ENCODE measurements at places on chromosomes 11 and 22.

- DNase-seq: no peak
Measured at GRCh38 chr11:83727251-83727650, 441.1 kb upstream of the CCDC90B start.

DNA sequence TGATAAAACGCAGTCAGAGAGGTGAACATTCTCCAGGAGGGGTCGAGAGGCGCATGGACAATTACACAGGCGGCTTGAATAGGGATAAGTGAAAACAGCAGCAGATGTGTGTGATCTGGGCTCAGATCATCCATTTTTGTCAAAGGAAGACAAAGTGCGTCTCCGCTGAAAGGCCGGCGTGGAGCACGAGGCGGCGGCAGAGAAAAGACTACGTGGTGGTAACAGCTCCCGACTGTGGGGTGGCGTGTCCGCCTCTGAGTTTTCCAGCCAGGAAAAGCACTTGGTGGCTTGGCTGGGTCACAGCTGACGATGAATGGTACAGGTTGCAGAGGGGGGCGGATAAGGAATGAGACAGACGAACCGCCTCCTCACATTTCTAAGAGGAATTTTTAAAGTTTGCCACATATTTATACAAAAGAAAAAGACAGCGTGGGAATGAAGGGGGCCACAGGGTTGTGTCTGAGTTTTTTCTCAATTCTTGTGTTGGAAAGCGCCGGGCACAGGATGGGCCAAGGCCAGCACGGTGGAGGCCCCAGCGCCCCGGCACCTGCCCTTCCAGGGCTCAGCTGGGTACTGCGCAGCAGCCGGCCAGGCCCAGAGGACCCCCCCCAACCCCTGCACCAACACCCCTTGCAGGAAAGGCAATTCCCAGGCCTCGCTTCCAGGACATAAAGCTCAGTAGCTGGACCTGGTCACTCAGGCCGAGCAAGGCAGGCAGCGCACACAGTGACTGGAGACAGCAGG, 80.4 kb downstream of the TRMU start:
- no peak for DNase-seq

DNA sequence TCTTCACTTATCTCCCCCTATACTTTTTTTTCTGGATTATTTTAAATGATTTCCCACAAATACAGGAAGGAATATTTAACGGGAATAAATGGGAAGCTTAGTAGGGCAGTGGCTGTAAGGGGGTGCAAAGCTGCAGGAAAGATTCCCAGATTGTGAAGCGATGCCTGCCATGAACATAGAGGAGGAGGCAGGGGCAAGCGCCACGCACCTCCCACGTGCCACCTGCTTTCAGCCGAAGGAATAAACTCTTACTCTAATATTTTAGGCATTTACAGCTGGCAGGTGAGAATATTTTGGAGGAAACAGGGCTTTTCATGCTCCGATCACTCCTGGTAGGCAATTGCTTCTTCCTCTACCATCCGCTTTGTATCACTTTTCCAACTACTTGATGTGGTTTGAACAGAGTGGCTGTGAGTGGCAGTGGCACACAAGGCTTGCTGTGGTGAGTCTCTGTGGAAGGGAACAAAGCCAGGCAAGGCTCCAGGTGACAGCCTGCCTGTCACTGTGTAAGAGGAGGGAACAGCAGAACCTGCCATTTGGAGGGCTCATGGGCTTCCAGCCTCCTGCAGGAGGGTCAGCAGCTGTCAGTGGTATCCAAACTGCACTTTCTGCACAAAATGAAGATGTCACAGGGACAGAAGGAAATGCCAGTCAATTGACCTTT, 54.5 kb upstream of the PLET1 start:
- DNase-seq: no peak

GRCh38 chr22:49230194-49230577, 597.5 kb downstream of the BRD1 start:
- no peak for DNase-seq

DNA sequence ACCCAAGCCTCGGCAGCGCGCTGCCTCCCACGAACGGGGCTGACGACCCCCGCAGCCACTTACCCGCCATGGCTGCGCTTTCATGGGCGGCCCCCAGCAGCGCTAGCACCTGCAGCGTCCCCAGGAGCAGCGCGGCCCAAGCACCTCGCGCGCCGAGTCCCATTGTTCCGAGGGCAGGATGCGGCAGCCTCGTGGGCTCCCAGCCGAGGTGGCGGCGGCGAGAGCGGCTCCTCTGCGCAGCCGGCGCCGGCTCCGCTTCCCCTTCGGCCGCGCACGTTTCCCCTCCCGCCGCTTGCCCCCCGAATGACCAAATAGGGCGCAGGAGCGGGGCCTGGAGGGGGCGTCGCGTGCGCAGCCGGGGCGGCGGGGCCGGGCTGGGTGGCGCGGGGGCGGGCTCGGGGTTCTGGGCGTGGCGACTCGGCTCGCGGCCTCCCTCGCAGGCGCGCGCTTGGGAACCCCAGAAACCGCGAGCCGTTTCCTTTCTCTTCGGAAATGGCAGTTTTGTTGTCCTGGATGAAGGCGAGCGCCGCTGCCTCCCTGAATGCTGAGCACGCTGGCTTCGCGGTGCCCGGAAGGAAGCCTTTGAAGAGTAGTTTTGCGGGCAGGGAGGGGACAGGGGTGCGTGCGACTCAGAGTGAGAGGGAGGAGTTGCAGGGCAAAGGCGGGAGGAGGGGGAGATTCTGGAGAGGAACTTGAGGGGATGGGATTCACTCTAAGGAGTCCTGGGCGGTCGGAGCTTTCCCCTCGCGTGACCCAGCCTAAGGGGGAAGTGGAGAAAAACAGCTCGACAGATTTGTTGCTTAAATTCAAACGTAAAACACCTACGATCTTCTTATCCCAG, at the start of gene TMEM123:
Gene TMEM123 (minus strand): TSS at position 305 of the 841 bp plus-strand sequence. CDS start 142 bp downstream, at position 163.
- DNase-seq: peak; percentile 74

GRCh38 chr22:38455530-38456271, 702 bp upstream of the KCNJ4 start:
- no peak for DNase-seq

DNA sequence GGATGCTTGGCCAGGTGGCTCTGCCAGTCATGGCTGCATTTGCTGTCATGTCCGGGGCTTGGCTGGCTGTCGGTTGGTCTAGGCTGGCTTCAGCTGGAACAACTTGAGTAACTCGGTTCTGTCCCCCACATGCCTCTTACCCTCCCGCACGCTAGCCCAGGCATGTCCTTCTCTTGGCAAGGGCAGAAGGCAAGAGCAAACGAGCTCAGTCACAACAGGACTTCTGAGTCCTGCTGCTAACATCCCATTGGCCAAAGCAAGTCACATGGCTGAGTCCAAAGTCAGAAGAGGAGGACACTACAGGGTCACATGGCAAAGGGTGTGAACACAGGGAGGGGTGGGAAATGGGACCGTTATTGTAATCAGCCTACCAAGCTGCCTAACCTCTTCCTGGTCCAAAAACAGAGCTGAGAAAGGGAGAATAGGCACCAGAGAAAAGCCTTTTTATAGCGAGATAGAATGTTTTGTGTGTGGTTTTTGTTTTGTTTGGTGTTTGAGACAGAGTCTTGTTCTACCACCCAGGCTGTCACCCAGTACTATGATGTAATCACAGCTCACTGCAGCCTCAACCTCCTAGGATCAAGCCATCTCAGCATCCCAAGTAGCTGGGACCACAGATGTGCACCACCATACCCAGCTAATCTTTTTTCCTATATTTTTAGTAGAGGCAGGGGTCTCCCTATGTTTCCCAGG, 81.9 kb downstream of the MN1 start:
- DNase-seq: no peak

DNA sequence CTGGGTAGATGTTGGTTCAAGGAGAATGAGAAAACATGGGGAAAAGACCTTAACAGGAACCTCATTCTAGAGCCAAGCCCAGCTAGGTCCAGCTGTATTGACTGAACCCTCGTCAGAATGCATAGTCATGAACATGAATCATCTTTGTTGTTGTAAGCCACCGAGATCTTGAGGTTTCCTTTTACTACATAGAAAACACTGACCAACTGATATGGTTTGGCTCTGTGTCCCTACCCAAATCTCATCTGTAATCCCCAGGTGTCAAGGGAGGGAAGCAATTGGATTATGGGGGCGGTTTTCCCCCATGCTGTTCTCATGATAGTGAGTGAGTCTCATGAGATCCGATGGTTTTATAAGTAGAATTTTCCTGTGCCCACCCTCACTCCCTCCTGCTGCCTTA, 19.4 kb upstream of the PHOX2A start:
- no peak for DNase-seq

GRCh38 chr22:48089601-48090331, 1327.3 kb downstream of the TBC1D22A start:
- DNase-seq: no peak

DNA sequence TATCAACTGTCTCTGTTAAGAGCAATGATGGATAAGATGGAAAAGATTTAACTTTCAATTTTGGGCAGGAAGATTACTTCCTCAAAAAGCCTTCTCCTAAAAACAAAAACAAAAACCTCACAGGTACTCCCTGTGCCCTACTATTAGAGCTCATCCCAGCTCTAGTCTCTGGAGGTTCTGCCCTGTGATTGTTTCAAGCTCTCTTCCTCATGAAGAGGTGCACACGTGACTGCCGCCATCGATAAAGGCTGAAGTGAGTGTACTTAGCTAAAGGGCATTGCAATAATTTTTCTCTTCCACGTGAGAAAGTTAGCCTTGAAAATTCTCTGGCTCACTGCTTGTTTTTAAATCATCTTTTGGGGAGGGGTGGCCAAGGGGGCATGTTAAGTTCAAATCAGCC, 36.6 kb downstream of the MPPED2 start:
- no peak for DNase-seq

- no peak for DNase-seq
Measured at GRCh38 chr11:15938121-15938611, 418.2 kb downstream of the SOX6 start.

DNA sequence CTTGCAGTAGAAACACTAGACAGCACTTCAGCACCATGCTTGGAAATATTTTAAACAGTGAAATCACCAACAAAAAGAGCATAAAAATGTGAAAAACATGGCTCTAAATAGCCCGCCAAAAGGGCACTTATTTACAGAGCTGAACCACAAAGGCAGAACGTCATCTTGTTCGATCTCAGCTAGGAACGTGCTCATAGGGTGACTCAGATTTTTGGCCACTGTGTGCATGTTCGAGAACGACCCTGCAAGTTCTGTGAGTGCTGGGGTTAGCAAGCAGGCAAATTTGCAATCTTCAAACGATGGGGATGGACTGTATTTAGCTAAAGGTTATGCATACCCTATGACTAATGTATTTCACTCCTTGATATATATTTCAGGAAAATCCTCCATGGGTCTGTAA, 30.6 kb downstream of the OR2AT4 start:
- DNase-seq: no peak

GRCh38 chr11:125987066-125987641, 41.3 kb downstream of the VSIG10L2 start:
- DNase-seq: no peak

DNA sequence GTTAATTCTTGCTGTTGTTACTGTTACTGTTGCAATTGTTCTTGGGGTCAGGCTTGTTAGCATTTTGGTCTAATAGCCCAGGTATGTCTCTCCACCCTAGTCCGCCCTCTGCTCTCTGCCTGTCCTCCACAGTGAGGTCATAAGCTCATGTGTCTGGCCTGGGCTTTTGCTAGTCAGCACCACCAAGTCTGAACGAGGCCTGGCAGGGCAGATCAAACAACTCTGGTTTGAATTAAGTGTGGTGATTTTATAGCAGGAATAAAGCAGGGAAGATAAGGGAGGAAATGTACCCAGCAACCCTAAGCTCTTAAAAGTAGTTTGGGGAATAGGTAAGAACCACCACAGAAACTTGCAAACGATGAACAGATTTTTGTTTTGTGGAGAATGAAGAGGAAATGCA, 98.7 kb downstream of the ABTB2 start:
- no peak for DNase-seq

- DNase-seq: no peak
Measured at GRCh38 chr11:1260023-1260501, 37.2 kb downstream of the MUC5B start.

DNA sequence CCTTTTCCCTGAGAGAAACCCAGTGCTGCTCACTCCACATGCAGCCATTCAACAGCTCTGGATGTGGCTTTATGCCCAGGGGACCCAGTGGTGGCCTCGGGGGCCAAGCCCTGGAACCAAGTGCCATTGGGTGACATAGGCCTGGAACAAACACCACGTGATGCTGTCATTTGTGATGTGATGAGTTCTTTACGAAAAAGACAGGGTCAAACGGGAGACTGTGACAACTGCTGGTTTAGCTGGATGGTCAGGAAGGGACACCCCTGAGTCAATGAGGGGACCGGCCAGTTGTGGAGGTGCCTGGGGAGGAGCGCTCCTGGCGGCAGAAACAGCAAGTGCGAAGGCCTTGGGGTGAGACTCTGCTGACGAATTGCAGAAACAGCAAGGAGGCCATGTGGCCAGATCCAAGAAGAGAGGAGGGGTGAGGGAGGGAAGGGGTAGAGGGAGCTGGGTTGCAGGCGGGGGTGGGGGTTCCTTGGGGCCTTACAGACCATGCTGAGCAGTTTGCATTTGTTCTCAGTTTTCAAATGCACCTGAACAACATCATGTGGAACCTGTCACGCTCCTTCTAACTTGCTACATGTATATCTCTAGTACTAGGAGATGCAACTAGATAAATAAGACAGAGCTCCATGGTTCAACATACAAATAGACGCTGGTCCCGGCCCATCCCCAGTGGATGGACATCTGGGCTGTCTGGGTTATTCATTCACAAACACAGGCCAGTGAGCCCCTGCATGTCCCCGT, 56.1 kb downstream of the IGLL5 start:
- no peak for DNase-seq

DNA sequence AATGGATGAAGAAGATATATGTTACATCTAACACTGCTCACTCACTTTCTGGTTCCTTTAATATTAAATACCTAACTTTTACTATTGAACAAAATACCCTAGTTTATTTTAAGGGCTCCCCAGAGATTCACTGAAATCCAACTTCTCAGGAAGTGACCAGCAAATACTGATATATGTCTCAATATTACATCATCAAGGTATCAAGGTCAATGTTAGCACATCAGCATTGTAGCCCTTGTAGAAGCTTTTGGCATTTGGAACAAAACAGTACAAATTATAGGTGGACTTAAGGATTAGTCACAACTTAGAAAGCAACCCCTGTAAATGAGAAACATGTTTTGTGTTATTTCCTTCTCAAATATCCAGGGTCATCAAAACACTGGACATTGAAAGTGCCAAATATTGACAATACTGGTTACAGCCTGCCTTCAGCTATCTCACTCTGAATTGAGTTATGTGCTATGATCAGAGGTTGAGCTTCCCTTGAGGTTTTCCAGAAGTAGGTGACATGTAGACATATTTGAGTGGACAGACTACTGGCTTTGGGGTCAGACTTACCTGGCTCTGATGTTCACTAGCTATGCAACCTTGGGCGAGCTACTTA, 1.9 kb upstream of the ATL3 start:
- DNase-seq: no peak

DNA sequence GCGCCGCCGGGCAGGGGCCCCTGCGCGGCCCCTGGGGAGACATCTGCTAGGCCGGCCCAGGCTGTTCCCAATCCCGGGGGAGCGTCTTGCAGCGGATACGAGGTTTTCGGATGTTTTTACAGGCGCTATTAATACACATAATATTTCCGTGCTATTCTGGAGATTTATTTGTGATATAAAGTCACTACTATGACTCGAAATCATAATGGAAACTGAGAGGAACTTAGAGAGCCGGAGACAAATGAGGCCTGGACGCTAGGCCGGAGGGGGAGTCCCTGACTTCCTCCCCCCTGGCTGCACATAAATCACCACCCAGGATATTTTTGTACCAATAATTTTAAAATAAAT, 91.7 kb upstream of the ANO1 start:
- no peak for DNase-seq

- DNase-seq: no peak
Measured at GRCh38 chr11:105142167-105142566, 2.6 kb upstream of the CARD18 start.
